Activated T-cell treated with anti-CD3 and anti-CD28 coated beads for 24 hours (primary cell): ENCODE measurements at places on chromosomes 7 and 10.

GRCh38 chr7:151660141-151660540 lies 140.4 kb upstream of the RHEB start:
- DNase-seq = no peak

GRCh38 chr10:132688580-132689420 lies 97.1 kb downstream of the NKX6-2 start:
- DNase-seq = no peak

DNA sequence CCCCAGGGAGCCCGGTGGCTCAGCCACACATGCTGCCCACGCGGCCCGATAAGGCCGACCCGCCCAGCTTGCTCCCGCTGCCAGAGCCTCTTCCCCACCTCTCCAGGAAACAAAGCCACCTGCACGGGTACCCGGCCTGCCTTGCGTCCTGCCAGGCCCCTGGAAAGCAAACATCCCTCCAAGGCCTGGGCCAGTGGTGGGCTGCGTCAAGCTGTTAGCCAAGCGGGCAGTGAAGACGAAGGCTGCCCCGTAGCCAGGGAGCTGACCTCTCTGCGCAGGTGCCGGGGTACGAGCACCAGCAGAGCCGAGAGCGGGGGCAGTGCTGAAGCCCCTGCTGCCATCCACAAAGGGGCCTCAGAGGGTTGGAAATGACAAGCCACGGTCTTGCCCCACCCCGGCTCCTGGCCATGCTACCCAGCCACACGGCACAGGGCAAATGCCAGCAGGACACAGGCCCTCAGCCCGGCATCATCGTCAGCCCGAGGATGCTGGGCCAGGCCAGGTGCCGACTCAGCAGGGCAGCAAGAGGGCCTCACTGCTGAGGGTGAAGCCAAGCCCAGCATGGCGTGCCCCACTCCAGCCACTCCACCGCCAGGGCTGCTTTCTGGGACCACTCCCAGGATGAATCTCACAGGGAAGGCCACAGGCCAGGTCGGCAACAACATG lies 140.0 kb downstream of the PTPRN2 start:
- DNase-seq = no peak

- DNase-seq = peak; percentile 95
Observed at GRCh38 chr10:78302989-78303854, 269.6 kb downstream of the RPS24 start.

DNA sequence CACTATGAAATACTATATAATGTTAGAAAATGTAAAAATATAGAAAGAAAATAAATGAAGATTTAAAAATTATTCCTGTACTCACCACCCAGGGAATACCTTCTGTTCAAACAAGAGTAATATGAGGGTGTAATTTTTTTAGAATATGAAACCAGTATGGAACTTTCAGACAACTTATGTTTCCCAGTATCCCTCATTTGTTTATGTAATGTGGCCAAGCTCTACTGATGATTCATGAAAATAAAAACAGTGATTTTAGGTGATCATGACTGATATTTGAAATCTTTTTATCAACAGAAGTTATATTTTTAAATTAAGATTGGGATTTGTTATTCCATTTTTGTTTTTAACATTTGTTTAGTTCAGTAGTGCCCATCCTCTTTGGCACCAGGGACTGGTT lies 18.8 kb downstream of the SLK start:
- no peak for DNase-seq

DNA sequence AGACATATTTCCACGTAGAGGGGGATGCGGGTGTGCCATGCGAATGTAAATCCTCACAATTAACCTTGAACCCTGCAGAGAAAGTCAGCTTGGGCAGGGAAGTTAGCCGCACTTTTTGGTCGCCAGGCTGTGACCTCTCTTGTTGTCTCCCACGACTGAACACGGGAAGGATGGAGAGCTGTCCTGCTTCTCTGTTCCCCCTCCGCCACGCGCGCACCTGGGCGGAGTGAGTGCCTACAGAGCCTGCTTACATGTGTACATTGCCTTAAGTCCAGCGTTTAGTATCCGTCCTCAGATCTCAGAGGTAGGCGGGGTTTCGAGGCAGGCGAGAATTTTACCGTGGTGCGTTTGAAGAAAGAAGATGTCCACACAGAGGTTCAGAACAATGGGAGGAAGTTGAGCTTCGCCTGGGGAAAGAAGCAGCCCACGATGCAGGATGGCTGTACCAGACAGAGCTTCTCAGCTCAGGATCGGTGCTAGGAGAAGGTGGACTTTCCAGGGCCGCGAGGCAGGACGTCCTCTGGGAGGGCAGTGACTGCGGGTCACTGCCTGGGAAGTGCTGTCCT lies 482 bp upstream of the ERCC6 start:
- peak; percentile 2 for DNase-seq

DNA sequence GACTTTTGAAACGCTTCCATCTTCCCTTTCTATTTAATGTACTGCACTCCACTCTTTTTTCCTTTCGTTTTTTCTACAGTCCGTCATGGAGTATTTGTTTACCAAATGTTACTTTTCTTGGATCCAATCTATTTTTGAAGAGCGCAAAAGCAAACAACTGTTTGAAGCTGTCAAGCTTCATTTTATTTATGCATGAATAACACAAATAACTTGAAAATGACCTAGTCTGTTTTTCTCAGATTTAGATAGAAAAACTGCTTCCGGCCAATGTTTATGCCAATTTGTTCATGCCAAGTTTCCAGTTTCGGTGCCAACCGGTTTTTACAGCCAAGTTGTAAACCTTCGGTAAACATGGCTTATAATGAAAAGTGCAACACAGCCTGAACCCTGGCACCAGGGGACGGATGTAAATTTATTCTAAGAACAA lies 150.9 kb upstream of the KLF6 start:
- no peak for DNase-seq

DNA sequence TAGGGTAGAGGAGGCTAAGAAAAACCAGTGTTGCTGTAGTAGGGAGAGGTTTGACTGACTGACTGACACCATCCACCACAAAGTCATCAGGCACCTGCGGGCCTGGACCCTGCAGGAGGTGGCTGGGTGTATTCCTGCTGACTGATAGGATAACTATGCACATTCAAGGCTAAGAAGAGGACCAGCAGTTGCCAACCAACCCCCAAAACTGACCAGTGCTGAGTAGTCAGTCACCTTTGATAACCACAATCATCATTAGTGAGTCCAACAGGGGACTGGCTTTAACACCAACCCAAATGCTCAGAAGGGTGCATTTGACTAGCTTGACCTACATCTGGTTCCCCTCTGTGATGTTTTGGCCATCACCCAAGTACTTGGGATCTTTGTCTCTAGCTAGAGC lies 30.5 kb downstream of the PLXNA4 start:
- no peak for DNase-seq

DNA sequence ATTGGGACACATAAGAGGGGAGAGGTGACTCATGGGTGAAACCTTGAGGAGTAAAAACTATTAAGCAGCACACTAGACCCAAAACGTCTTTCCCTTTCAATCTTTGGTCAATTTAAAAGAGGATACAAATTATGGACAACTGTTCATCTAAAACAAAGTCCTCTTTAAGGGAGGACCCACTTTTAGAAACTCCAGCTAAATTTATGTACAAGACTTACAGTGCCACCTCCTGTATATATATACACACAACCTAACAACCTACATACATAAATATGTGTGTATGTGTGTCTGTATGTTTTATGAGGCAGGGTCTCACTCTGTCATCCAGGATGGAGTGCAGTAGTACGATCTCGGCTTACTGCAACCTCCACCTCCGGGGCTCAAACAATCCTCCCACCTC lies 18.1 kb upstream of the ZC3HAV1 start:
- no peak for DNase-seq

GRCh38 chr10:19683356-19683755 lies 132.9 kb upstream of the PLXDC2 start:
- no peak for DNase-seq

- no peak for DNase-seq
Observed at GRCh38 chr7:111266613-111267012, 175.7 kb downstream of the LRRN3 start.

DNA sequence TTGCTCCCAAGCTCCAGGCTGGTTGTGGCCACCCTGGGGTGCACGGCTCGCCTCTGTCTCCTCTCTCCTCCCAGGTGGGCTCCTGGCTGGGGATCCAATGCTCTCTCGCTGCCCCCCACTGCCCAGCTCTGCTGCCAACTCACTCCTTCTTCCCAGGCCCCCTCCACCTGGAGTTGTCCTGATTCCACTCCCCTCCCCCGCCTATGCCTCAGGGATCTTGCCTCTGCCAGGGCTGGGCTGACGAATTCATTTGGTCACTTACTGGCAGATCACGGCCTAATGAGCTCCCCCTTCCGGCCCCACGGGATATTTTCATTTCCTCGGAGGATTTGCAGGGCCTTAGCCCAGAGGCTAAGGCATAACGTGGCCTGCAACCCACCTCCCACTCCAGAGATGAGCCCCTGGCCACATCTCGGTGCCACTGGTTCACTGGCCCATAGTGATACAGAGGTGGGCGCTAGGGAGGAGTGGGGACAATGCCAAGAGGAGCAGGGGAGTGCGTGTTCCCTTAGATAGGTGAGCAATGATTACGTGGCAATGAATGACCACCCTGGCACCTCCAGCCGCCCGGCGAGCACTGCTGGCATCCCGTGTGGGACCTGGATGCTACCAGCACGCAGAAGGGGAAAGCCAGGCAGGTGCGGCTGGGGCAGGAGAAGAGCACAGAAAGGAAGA lies 344.6 kb upstream of the SHH start:
- no peak for DNase-seq

DNA sequence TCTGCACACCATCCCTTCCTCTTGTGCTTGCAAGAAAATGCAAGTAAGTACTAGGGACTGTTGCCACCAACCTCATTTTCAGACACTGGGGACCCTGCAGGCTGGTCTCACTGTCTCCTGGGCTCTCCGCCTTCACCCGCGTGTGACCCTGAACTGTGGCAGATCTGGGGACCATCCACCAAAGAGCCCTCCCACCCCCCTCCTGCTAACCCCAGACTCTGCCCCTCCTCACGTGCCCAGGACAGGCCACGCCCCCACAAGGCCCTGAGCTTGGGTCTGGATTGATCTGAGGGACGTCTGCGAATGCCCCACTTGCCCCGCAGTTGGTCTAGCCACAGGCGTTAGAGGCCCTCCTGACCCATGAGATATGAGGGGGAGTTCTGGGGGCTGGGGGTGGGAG lies 8.1 kb downstream of the CNPY1 start:
- DNase-seq = no peak

GRCh38 chr10:3126741-3127346 lies 45.7 kb downstream of the PITRM1 start:
- DNase-seq = no peak

- DNase-seq = no peak
Observed at GRCh38 chr7:76191783-76192240, 9.9 kb upstream of the SRRM3 start.

DNA sequence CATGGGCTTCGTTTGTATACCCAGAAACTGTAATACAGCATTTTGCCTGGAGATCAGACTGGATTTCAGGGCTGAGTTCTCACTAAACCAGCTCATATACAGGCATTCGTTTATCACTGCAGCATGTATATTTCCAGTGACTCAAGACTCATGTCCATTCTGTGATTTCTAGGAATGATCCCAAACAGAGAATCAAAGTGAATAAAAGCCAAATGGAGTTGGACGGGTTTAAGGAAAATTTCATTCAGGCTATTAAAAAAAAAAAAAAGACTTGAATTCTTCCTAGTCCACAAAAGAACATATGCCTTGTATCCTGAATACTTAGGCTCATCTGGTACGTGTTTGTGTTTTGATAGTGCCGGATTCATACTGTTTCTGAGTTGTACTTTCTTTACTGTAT lies 46.8 kb downstream of the TET1 start:
- no peak for DNase-seq

- peak; percentile 67 for DNase-seq
Observed at GRCh38 chr7:3042861-3043489, 692 bp downstream of the CARD11 start.

- DNase-seq = no peak
Observed at GRCh38 chr7:20141666-20142065, 75.5 kb downstream of the MACC1 start.

- no peak for DNase-seq
Observed at GRCh38 chr10:128040096-128040495, 86.1 kb downstream of the MKI67 start.

DNA sequence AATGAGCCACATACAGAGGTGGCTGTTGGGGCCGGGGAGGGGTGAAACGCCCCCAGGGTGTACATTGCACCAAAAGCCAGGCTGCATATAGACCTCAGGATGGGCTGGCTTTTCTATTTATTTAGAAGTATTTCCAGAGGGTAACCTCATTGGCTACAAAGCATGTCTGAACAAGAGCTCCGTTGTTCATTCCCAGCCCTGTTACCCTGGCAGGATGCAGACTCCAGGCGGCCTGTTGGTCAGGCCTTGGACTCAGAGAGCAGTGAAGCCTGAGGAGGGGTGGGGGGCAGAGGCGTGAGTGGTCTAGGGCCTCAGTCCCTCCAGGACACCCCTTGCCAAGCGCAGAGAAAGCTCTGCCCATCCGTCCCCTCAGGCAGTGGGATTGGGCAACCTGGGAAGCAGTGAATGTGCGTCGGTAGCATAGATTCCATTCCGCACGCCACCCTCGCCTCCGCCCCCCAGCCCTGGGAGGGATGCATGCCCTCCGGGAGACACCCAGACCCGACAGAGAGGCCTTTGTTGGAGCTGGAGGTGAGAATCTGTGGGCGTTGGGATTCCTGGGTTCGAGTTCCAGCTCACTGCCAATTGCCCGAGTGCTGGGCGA lies 41.9 kb downstream of the TCF7L2 start:
- no peak for DNase-seq

DNA sequence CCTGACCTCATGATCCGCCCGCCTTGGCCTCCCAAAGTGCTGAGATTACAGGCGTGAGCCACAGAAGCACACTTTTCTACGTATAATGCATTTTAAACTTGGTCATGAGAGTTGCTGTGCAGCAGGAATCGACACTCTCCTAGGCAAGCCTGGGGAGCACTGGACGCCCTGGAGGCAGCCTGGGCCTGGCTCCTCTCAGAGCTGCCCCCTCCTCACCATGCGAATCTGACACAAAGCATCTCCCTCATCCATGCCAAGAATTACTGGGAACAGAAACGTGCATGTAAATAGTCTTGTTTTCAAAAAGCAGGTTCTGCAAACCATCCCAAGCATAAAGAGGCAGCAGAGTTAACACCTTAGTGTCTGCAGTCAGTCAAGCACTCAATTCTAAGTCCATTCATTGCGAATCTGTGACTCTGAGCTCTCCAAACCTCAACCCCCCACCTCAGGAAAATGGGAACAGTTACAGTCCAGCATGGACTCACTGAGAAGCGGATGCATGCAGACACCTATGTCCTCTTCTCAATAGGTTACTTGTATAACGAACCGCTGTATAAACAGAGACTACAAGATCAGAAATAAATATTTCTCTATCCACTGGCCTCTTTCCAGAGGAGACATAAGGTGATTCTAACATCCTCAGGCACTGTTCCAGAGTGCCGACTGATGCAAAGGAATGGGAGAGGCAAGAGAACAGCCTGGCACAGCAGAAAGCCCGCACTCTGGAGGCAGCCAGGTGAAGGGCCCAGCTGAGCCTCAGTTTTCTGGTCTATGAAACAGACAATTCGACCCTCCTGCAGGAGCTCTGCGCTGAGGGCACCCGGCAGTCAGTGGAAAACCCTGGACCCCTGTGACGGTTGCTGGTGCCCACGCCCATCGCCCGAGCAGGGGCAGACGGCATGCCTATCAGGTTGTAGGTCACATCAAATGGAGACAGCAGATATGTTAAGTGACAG lies 68.9 kb downstream of the MAD1L1 start:
- DNase-seq = no peak

- no peak for DNase-seq
Observed at GRCh38 chr10:119339109-119339508, 131.7 kb downstream of the GRK5 start.
